ENCODE measurements at places on chromosomes 4 and X. TPM values are rescaled to one million over a fixed set of nuclear protein-coding genes. Genes with fewer than 3 reads are reported as not detected.

GRCh38 chr4:84971319-84971932 lies 4.9 kb upstream of the WDFY3 start:
- DNase-seq: no peak

- no peak for DNase-seq
Measured at GRCh38 chrX:11309220-11309619, 16.0 kb downstream of the AMELX start.

DNA sequence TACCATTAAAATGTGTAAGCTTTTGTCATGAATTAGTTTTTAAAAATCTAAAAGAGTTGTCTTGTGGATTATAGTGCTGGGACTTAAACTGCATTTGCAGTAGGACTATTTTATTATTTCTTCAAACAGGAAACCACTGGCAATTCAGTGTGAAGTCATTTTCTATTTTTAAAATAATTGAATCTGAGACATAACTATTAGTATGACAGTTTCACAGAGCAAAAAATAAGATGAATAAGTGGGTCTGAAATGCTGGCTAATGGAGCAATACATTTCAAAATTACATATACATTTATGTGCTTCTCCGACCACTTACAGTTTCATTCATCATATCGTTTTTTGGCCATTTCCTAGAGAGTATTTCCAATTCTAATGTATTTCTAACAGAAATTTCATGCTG lies 75.3 kb upstream of the RAPGEF2 start:
- no peak for DNase-seq

DNA sequence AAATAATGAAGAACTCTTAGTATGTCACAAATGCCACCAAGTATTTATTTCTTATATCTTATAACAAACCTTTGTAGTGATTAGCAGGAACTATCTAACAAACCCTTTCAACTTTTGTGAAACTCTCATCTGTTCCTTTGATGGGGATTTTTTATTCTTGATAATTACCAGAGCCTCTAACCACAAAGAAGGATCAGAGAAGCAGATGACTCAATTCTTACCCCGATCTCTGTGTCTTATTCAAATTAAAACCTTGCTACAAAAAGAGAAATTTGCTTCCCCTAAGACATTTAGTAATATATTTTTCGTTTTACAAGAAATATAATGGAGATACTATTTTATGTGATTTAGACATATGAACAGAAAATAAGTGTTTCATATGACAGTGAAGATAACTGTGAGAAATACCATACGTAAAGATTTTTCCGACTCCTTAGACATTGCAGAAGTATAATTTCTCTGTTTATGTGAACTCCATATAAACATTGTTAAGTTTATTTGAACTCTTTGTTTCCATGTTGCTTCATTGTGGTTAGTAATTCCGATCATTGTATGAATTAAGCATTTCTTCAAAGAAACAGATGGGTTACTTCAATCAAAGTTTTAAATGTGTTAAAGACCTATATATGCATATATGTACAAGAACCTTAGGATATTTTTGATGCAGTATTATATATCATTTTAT lies 205.4 kb downstream of the CFAP299 start:
- no peak for DNase-seq

The ITM2A gene
- 60.3 TPM for polyA plus RNA-seq

The PCDH18 gene
- polyA plus RNA-seq: 39.0 TPM

The HHIP gene
- 18.6 TPM for polyA plus RNA-seq

Data from large intestine (tissue), 12 donors.